Mononuclear cell (primary cell): ENCODE measurements at places on chromosomes 3 and 15. TPM values are rescaled to one million over a fixed set of nuclear protein-coding genes. Genes with fewer than 3 reads are reported as not detected.

The FHIT gene
- total RNA-seq: 16.9 TPM

The C2CD4A gene
- 0.21 TPM for total RNA-seq

The PDZRN3 gene
- 0.10 TPM for total RNA-seq

The VIPR1 gene
- 22.7 TPM for total RNA-seq

The CAPN7 gene
- 111 TPM for total RNA-seq

The PRR20G gene
- total RNA-seq: not detected

The DUOX1 gene
- total RNA-seq: 0.10 TPM

The P2RY14 gene
- total RNA-seq: 2.3 TPM

The POU1F1 gene
- total RNA-seq: not detected

The RAB5A gene
- 150 TPM for total RNA-seq

The FAM240A gene
- not detected for total RNA-seq

The CRABP1 gene
- total RNA-seq: not detected

The ADAMTSL3 gene
- total RNA-seq: not detected

The CX3CR1 gene
- 5.7 TPM for total RNA-seq

The TM6SF1 gene
- total RNA-seq: 5.6 TPM

The ITIH1 gene
- total RNA-seq: 0.52 TPM

The ROPN1 gene
- total RNA-seq: not detected

The BNC1 gene
- not detected for total RNA-seq

The HCLS1 gene
- total RNA-seq: 113 TPM

The GNB4 gene
- 22.6 TPM for total RNA-seq

The EPHB3 gene
- total RNA-seq: 1.6 TPM

The MFSD1 gene
- total RNA-seq: 91.4 TPM

The CD96 gene
- total RNA-seq: 117 TPM

The MYL3 gene
- not detected for total RNA-seq

The MLH1 gene
- total RNA-seq: 41.5 TPM

The CAMP gene
- not detected for total RNA-seq

The FANCI gene
- 11.5 TPM for total RNA-seq

The DNASE1L3 gene
- total RNA-seq: 1.6 TPM

The TRPM1 gene
- not detected for total RNA-seq

The GPR62 gene
- total RNA-seq: 0.10 TPM

The HRG gene
- total RNA-seq: not detected

The SIDT1 gene
- 38.5 TPM for total RNA-seq

The LRRC31 gene
- not detected for total RNA-seq

The CCDC39 gene
- not detected for total RNA-seq

The HDDC3 gene
- 5.0 TPM for total RNA-seq

The CPLX3 gene
- not detected for total RNA-seq

The SPRED1 gene
- 0.94 TPM for total RNA-seq

The PKM gene
- total RNA-seq: 470 TPM

The SYNPR gene
- total RNA-seq: not detected

The CPEB1 gene
- total RNA-seq: not detected

The ANKRD34C gene
- total RNA-seq: not detected

The TLNRD1 gene
- 21.3 TPM for total RNA-seq

The LEKR1 gene
- 9.4 TPM for total RNA-seq

The NR2E3 gene
- not detected for total RNA-seq

The CCR9 gene
- 0.94 TPM for total RNA-seq

The RLBP1 gene
- not detected for total RNA-seq

The THSD4 gene
- total RNA-seq: 0.10 TPM

The LNP1 gene
- total RNA-seq: 1.7 TPM

The PTX3 gene
- total RNA-seq: 39.7 TPM

The IQCF6 gene
- not detected for total RNA-seq
